ENCODE measurements at places on chromosomes 7 and 10. TPM values are rescaled to one million over a fixed set of nuclear protein-coding genes. Genes with fewer than 3 reads are reported as not detected.

RBP3 gene
- total RNA-seq = not detected

DNA sequence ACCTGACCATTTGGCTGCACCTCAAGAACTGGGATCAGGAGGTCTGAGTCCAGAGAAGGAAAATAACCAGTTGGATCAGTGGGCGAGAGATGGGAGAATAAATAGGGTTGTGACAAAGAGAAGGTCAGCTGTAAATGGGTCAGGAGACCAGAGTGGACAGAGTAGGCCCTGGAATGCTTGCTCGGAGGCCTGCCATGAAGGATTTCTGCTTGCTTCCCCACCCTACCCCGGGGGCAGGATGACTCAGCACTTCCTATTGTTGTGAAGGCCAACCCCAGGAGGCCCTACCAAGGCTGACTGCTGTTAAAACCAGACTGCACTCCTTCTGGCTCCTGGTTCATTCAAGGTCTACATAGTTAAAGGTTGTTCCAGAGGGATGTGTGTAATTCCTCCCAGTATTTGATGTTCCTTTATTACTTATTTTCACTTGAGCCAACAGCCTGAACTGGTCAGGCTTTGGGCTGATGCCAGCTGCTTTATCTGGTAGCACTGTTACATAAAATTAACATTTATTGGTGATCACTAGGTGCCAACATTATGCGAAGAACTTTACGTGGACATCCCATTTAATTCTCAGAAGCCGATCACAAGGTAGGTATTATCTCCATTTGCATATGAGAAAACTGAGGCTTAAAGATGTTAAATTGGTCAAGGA is 27.3 kb upstream of the IFRD1 start:
- DNase-seq = peak; percentile 82

DNA sequence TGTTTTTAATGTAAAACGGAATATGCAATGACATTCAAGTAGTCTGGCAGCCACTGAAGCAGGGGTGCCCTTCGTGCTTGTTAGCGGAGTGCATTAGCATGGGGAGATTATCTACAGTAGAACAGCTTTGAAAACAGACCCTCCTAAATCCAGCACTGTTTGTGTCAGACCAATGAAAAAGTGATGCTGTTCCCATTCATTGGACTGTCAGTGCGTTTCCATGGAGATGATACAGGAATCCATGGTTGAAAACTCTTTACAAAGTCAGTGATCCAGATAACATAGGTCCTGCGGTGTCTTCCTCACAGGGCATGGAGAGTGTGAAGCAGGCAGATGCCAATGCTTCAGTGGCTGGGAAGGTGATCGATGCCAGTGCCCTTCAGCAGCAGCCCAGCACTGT is 73.6 kb downstream of the ITGB8 start:
- no peak for DNase-seq

AIMP2 gene
- total RNA-seq = 50.0 TPM

SPDYE9 gene
- not detected for total RNA-seq

NACAD gene
- 0.89 TPM for total RNA-seq

ASB10 gene
- total RNA-seq = not detected

- no peak for DNase-seq
Observed at GRCh38 chr7:27961255-27961654, 219.3 kb downstream of the JAZF1 start.

GRCh38 chr7:128322040-128322643 is 21.6 kb downstream of the RBM28 start:
- no peak for DNase-seq

CLCN1 gene
- total RNA-seq = not detected

GRCh38 chr7:79414910-79415309 is 38.6 kb downstream of the MAGI2 start:
- no peak for DNase-seq

SPDYE11 gene
- total RNA-seq = not detected

- peak; percentile 36 for DNase-seq
Observed at GRCh38 chr10:71423250-71423649, 26.5 kb downstream of the CDH23 start.

DNA sequence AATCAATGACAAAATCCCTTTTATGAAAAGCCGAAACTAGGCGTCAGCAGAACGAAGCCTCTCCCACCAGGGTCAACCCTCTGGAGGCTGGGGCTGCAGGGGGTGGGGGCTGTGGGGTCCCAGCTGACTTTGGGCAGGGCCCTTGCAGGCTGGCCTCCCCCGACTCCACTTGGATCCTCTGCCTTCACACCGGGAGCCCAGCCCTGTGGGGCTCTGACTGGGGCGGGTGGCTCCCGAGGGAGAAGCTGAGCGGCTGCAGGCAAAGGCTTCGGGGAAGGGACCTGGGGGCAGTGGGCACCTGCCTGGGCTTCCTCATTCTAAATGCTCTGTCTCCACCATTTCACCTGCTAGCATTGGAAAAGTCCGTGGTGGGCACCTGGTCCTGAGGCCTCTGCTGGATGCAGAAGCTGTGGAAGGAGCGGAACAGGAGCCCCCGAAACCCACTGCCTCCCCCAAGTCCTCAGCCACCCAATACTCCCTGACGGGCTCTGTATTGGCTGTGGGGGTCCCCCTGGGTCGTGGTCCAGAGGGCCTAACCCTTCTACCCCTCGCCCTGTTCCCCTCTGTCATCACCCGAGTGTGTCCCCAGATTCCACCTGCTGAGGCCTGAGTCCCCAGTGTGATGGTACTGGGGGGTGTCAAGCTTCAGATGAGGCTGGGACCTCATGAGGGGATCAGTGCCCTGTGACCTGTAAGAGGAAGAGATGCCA is 108.6 kb downstream of the DNAJB6 start:
- DNase-seq = no peak

BRAT1 gene
- total RNA-seq = 40.5 TPM

APBB1IP gene
- total RNA-seq = 2.0 TPM

DNA sequence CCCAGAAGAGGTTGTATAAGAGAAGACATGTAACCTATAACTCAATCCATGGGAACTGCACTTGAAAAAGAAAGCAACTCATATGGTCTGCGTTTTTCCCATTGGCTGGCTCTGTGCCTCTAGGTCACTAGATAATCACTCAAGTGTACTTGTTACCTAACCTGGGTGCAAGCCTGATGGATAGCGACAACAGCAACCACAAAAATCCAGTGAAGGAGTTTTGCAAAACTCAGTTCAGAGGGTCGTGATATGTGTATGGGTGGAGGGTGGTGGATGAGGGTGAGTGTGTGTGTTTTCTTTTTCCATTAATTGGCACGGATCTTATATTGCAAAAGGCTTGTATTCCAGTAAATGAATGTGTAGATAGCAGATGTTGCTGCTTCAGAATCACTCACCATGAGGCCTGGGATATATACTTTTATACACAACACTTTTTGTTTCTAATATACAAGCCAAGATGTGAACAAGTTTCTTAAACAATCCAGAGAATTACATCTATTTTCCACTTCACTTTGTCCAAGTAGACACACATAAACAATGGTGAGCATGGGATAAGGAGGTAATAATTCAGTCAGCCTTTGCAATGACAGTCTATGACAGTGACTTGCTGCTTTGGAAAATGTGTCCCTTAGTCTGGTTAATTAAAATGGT is 286.9 kb upstream of the DKK1 start:
- no peak for DNase-seq

GRCh38 chr7:128091106-128091505 is 59.9 kb upstream of the LRRC4 start:
- no peak for DNase-seq

GIMAP7 gene
- 9.6 TPM for total RNA-seq

- DNase-seq = peak; percentile 11
Observed at GRCh38 chr10:46268076-46268881, 18.5 kb upstream of the ANTXRL start.

TSPAN15 gene
- total RNA-seq = 5.9 TPM

GRCh38 chr10:30051220-30051619 is 8.2 kb downstream of the JCAD start:
- no peak for DNase-seq

TMEM130 gene
- total RNA-seq = not detected

DNA sequence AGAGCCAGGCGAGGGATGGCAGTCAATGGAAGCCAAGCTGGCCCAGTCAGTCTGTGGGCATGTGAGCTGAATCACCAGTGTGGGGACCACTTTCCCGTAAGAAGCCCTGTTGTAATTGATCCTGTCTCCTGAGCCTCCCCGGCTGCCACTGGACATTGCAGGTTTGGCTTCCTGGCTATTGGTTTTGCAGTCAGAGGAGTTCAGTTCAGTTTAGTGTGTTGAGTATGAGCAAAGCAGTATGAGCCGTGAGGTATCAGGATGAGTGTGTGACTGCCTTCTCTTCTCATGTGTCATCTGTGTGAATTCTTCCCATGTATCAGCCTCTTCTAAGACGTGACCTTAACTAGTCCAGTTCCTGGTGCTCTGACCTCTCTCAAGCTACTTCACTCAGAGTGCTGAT is 227.4 kb downstream of the PRKG1 start:
- no peak for DNase-seq

- DNase-seq = no peak
Observed at GRCh38 chr10:70648427-70648826, 23.9 kb upstream of the ADAMTS14 start.

DNA sequence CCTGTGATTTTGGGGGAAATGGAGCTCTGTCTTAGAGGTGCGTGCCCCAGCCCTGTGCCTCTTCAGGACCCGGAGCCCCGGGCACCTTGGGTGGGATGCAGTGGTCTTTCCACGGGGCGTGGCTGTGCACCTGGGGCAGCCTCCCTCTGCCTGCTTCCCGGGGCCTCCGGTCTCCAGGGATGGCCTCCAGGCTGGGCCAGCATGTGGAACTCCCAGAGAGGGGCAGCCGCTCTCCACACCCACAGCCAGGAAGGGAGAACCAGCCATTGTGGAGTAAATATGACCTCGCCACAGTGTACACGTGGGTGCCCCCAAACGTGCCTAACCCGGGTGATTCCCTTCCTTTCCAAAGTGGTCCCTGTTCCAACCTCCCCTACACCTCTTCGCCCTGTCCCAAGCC is 52.6 kb downstream of the JAKMIP3 start:
- DNase-seq = no peak

GRCh38 chr7:46881507-46882127 is 700.3 kb downstream of the TNS3 start:
- DNase-seq = no peak

DNA sequence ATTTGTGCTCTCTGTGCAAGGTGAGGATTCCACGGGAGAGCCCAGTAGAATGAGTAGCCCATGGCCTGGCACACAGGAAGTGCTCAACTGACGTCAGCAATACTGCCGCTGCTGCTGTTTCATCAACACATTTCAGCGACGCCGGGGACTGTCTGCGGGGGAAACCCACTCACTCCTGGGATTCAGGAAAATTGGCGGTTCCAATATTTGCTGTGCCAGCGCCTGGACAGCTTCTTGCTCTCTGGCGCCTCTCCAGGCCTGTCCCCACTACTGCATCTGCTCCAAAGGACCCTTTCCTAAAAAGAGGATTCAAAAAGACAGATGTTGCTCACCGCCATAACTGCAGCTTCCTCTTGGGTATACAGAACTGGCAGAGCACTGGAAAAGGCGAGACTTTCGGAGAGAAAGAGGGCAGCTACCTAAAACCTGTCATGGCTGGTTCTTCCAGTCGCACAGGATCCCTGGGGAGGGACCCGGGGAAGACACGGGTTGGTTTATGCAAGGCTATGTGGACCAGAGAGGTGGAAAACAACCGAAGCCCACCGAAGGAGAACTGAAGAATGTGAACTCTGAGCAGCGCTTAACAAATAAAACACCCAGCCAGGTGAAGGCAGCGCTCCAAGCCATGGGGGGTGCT is 39.7 kb upstream of the ENO4 start:
- no peak for DNase-seq

LLCFC1 gene
- total RNA-seq = not detected

- no peak for DNase-seq
Observed at GRCh38 chr10:60497364-60497763, 107.7 kb upstream of the ANK3 start.

TBRG4 gene
- 62.2 TPM for total RNA-seq

DNA sequence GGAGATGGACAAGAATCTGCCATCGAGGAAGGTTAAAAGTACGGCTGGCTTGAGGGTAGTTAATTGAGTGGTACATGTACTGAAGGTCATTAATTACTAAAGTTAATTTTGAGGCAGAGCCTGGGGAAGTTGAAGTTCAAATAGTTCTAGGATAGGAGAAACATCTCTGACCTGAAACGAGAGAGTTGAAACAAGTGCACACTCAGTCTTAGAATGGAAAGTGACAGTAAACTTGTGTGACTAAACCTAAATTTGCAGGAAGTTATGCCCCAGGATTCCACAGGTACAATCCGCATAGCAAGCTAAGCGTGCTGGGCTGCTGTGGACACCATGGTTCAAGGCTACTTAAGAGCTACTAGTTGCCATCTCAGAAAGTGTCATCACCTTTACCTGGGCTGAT is 209.9 kb downstream of the CHCHD3 start:
- DNase-seq = no peak

DNA sequence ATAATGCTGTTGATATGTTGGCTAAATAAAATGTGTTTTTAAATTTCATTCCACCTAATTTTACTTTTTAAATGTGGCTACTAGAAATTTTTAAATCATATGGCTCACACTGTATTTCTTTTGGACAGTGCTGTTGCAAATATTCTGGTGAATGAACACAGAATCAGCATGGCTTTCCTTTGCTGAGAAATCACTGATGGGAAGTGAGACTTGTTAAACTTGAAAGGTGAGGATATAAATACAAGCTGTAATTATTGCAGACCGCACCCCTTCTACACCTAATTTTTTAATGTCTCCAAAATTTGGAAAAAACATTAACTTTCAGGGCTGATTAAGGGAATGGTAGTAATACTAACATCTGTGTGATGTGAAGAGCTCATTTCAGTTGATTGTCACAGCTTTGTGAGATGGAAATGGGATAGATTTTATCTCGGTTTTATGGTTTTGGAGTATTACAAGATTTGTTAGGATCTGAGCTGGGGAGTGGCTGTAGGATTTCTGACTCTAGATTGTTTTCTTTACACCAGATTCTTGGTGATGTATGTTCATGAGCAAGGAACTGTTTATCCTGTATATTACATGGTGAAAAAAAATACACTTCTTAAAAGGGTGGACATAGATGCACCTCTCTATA is 1.3 kb downstream of the MIOS start:
- no peak for DNase-seq

DNA sequence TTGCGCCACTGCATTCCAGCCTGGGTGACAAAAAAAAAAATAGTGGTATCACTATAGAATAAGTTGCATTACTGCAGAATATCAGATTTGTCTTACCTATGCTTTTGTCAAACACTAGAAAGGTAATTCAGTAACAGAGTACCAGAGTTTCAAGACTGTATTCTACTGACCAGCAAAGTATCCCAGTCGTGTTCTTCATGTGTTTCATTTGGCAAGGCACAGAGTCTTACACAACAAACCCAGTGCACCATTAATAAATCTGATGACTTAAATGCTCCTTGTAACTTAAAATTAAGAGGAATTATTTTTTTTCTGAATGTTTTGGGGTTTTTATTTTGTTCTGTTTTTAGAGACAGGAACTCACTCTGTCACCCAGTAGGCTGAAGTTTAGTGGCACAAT is 34.4 kb upstream of the PBLD start:
- no peak for DNase-seq
